GM19239 (cell line): ENCODE measurements at places on chromosomes 7 and 10.

DNA sequence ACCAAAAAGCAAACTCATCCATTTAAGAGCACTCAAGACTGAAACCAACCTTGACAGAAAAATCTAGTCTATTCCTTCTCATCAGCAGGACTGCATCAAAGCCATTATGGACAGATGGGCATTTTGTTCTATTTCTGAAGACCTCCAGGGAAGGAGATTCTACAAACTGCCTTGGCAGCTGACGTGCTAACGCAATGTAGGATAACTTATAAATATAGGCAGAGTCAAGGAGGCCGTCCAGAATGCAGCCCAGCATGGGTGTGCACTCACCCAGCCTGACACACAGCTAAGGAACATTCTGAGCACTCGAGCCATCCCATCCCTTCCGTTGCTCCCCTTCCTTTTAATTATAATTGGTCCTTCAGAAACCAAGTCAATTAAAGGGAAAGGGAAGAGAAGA is 25.3 kb upstream of the NEBL start:
- DNase-seq: no peak

- no peak for DNase-seq
Observed at GRCh38 chr10:22230158-22230833, 12.5 kb upstream of the EBLN1 start.

DNA sequence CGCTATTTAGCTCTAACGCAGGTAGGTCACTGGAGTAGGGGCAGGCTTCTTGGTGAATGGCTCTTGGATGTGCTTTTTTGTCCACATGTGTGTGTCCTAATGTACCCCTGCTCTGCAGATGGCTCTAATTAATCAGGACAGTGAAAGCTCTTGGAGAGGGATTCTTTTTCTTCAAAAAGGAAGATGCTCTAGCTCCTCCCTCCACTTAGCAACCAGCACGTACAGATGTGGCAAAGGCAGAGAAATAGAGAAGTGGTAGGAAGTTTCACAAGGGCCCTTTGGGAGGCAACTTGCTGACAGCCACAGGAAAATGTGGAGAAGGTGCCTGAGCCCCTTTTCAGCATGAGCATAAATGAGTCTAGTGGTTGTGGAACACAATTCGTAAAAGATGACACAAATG is 221.7 kb downstream of the PLXNA4 start:
- no peak for DNase-seq

DNA sequence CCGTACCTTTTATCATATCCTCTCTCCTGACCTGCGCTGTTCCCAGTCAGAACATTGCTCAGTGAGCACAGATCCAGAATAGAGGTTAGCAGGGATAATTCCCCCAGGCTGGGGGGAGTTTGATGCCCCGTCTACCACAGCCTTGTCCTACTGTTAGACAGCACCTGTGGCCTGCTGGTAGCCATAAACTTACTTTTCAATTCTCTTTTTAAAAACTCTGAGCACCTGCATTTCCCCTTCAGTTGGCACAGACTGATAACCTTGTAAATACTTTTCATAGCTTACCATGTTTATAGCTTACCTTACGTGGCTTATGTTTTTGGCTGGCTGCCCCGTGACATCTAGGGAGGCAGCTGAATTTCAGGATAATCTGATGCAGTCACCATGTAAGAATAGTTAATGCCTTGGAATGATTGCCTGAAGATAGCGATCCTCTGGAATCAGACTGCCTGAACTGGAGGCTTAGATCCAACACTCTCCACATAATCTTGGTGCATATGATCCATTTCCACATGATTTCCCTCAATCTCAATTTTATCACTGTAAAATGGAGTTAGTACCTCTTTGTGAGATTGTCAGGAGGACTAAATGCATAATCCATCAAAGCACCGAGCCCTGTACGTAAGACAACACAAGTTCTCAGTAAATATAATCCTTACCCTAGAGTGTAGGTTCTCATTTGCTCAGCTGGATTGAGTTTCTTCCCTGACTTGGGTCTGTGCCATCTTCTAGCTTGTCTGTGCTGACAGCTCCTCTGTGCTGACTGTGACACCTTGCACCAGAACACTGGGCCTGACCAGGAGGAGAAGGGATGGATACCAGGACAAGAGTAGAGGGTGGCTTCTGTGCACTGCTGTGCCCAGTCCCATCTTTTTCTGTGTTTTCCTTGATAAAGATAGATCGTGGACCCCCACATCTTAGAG is 111.7 kb upstream of the GJD4 start:
- DNase-seq: no peak

- no peak for DNase-seq
Observed at GRCh38 chr7:28647076-28647421, 234.7 kb downstream of the CREB5 start.

- no peak for DNase-seq
Observed at GRCh38 chr10:44056967-44057805, 327.7 kb downstream of the CXCL12 start.

DNA sequence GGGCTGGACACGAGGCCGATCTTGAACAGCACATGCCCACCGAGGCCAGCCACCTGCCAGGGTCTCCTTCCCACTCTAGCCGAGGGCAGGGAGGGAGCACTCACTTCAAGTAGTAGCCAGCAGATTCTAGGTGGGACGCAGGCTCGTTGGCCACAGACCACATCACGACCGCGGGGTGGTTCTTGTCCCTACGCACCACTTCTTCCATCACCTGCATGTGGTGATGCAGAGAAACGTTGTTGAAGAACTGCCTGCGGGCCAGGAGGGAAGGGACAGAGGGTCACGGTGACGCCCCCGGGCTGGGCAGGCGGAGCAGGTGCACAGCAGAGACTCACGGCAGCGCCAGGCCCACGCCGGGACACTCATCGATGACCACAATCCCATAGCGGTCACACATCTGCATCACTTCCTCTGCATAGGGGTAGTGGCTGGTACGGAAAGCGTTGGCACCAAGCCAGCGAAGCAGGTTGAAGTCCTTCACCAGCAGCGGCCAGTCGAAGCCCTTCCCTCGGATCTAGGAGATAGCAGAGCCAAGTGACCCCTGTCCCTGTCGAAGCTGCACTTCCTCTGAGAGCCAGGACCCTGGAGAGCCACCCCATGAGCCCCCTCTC is 7.7 kb downstream of the GUSB start:
- DNase-seq: no peak

- no peak for DNase-seq
Observed at GRCh38 chr7:157699357-157700013, 362.7 kb downstream of the DNAJB6 start.
